ENCODE measurements at places on chromosomes 4 and X.

DNA sequence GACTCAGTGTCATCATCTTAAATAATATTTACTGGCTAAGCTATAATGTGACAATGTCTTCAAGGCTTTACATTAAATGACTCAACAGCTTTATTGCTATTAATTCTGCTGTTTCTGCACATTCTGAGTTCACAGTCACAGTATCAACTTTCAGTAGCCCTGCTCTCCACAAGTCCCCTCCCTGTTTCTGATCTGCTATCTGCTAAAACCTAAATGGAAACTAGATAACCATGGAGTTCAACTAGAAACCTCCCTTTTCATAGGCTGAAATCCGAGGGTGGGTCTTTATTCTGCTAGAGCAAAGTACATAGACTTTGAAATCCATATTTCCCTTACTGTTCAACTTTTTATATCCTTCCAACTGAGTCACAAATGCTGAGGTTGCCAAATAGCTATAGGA is 5.4 kb upstream of the ACE2 start:
- DNase-seq, result no peak

DNA sequence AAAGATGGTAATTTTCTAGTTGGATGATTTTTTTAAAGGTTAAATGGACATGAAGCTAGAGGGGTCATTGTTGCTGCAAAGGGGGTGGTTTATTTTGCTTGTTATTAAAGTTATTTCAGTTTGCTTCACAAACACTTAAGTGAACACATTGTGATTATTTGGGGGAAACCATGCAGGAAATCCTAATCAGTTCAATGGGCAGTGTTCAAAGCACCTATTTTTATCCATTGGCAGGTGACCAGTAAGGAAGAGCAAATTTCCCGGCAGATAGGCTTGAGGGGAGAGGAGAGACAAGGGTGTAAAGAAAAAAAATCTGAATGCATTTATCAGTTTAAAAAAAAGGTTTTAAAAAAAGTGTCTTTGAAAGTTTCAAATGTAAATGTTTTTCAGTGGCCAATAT is 17.6 kb downstream of the GPR174 start:
- DNase-seq, result no peak

GRCh38 chrX:49912086-49912485 is 10.3 kb upstream of the CLCN5 start:
- no peak for DNase-seq

DNA sequence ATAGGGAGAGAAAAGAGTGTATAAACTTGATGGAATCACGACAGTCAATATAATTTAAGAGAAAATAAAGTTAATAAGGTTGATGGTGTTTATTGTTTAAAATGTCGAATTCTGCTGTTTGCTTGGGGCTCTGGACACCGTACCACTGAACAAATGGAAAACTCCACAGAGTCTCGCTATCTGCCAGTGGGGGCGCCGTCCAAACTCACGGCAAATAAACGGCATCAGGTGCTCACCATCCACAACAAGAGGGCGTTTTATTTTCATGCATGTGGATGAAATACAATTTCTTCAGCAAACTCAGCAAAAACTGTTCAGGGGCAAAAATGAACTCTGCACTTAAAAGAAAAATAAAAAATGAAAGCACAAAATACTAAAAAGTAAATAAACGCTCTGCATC is 46.6 kb upstream of the FAM47C start:
- no peak for DNase-seq

DNA sequence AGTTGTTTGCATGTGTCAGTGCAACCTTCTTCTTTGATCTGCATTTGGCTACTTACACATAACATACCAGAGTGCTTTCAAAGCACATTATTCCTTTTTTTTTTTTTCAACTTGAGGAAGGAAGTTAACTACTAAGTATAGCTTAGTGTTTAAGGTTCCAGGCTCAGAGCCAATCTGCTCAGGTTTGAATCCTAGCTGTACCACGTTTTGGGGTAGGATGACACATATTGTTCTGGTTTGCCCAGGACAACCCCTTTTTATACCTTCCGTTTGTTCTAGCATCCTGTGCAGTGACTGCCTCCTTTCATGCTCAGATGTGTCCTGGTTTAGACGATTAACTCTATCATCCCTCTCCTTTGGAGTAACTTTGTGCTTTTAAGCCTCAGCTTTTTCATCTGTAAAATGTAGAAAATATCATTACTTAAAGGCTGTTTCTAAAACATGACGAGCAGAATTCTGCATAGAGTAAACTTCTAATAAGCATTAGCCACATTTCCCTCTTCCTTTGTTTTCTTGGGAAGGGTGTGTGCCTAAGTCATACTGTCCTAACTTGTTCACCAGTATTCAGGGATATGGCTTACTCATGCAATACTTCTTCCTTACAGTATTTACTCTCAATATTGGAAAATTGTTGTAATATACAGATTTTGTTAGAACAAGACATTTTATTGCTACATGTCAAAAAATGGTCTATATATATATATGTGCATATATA is 281.3 kb downstream of the C4orf33 start:
- DNase-seq, result no peak

GRCh38 chrX:141642979-141643378 is 53.5 kb downstream of the SPANXA2 start:
- DNase-seq, result no peak

- no peak for DNase-seq
These were observed 205.6 kb upstream of the AR start for GRCh38 chrX:67338262-67338661.

GRCh38 chrX:69110116-69110530 is 55.1 kb downstream of the PJA1 start:
- no peak for DNase-seq

- DNase-seq, result no peak
These were observed 25.3 kb upstream of the LEF1 start for GRCh38 chr4:108193886-108194672.

- no peak for DNase-seq
These were observed 97.8 kb upstream of the USP9X start for GRCh38 chrX:40987413-40987812.

Measured in D721Med (cell line).